ENCODE measurements at places on chromosomes 6 and 20.

DNA sequence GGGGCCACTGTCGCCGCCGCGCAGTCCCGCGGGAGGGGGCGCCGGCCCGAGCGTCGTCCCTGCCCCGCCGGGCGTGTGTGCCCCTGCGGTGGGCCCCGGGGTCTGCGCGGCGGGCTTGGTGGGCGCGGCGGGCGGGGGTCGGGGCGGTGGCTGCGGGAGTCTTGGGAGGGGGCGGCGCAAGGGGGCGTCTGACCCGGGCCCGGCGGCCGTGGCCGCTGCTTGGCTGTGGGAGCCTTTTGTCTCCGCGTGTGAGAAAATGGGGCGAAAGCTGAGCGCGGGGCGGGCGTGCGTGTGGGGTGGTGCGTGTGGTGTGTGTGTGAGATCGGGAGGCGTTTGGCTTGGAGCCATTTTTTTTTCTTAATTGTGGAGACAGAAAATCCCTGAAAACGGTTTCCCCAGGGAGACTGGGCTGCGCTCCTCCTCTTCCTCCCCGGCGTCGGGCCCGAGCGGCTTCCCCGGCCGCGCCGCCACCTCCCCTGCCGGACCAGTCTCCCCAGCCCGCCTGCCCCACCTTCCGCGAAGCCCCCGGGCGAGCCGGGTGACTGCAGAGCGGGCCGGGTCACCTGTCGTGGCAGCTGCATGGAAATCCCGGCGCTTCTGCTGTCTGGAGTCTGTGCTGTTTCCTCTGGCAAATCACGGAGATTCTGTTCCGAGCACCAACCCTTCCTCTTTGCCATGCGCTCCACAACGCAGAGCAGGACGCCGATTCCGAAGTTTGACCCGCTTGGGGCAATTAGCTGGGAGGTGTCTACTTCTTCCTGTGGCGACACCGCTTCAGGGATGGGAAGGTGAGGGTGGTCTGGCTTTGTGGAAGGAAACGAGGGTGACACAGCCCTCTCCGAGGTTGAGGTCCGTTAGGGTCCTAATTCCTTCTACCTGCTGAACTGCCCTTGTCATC, 64.4 kb downstream of the GTF2H5 start:
- DNase-seq = peak; percentile 68

DNA sequence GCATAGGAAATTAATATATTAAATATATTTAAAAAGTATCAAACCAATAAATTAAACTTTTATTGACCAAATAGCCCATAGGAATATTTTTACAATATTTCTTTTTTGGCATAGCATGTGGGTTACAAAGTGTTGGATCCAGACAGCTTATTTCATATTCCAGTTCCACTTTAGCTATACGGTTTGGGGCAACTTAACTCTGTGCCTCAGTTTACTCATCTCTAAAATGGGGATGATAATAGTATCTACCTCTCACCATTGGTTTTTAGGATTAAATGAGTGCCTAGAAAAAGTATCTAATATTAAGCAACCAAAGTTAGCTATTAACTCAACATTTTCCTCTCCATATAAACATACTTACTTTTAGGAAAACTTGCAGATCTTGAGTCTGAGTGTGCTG, 243.8 kb downstream of the TBC1D32 start:
- no peak for DNase-seq

- DNase-seq = peak; percentile 35
These were observed 236.0 kb upstream of the SGK1 start for GRCh38 chr6:134553936-134554335.

DNA sequence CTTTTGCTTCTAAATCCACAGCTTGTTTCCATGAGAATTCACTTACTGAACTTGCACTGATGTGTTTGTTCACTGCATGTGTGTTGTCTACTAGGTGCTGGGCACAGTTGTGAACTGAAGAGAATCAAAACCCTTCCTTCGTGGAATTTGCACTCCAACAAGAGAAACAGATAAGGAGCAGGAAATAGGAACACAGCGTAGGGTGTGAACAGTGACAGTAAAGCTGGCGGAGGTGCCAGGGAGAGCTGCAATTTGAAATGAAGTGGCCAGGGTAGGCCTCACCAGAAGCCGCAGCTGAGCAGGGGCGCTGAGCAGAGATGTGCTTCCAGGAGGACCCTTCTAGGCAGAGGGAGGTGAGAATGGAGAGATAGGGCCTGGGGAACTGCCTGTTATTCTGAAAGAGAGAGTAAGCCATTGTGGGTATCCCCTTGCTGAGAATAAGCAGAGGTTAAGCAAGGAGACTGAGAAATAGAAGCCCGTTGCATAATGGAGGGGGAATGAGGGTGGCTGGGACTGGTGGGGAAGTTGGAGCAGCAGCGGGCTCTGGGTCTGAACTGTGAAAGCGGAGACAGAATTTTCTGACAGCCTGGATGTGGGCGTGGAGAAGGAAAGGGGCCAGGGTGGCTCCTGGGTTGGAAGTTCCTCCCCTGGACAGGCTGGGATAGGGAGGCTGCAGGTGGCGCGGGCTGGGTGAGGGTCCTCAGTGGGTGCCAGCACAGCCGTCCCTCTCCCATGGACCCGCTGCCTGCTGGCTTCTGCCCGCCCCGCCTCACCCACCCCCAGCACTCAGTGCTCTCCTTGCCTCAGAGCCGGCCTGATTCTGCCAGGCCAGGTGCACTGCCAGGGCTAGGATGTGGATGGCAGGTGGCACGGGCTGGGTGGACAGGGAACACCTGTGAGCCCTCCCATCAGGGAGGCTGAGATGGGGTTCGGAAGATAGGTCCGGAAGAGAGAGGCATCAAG, 114.7 kb upstream of the AFDN start:
- DNase-seq = no peak

GRCh38 chr6:49506569-49507111, 6.9 kb downstream of the GLYATL3 start:
- no peak for DNase-seq
